ENCODE measurements at places on chromosomes 12 and 14. TPM values are rescaled to one million over a fixed set of nuclear protein-coding genes. Genes with fewer than 3 reads are reported as not detected.
A peak's percentile ranks its signal among the peaks of the same experiment; 100 is the strongest.

DNA sequence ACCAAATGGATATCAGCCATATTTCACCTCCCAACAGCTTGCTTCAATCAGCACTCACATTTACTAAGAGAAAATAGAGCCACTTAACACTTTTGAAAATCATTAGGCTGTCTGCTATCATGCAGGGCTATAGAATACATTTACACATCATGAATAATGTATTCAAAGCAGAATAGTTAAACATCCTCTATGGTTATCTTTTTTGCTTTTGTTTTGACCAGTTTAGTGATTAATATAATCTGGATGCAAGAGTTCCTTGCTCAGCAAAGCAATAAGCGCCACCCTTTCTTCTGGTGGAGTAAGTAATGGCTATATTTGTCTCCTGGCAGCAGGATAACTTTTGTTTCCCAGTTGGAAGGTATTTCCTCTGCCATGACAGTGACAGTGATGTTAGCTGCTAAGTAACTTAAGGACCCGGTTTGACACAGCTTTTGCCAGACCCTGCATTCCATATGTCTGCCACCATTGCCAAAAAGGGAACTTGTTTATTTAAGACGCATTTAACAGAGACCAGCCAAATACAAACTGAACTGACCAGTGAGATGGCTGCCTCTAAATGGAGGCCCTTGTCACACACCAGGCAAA, 70.3 kb upstream of the NR2C1 start:
- H3K27ac ChIP-seq: peak overlapping the region; percentile 77
- DNase-seq: no peak
- H3K4me1 ChIP-seq: peaks cover 17% of the 10 kb centered on the region

DNA sequence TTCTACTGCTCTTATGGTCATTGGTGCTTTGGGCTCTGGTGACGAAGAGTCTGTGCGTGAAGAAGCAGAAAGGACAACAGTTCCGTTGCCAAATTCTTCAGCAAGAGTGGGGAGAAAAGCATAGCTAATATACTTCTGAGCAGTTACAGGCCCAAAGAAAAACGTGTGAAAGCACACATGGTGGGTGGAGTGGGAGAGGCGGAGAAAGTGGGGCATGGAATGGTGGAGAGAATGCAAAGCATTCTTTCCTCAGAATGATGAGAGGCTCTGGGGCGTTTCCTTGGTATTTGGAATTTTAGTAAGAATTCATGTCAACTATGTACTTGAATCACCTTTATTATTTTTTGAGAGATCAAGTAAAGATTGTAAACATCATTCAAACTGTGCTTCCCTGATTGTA, 396.1 kb downstream of the NAV3 start:
- no peaks in the 10 kb centered on the region for H3K4me1 ChIP-seq
- H3K27me3 ChIP-seq: no peaks in the 10 kb centered on the region
- H3K36me3 ChIP-seq: no peaks in the 10 kb centered on the region
- no peak overlapping the region for H3K4me3 ChIP-seq

- no peak overlapping the region for H3K4me3 ChIP-seq
- H3K36me3 ChIP-seq: no peaks in the 10 kb centered on the region
- no peak overlapping the region for H3K27ac ChIP-seq
- H3K4me1 ChIP-seq: peaks cover 35% of the 10 kb centered on the region
- no peak for DNase-seq
Measured at GRCh38 chr12:65293735-65294134, 15.3 kb downstream of the MSRB3 start.

- H3K36me3 ChIP-seq: peaks cover 68% of the 10 kb centered on the region
- no peaks in the 10 kb centered on the region for H3K27me3 ChIP-seq
- DNase-seq: no peak
- H3K4me1 ChIP-seq: no peaks in the 10 kb centered on the region
- no peak overlapping the region for H3K4me3 ChIP-seq
Measured at GRCh38 chr12:905261-906031, 44.0 kb downstream of the RAD52 start.

GRCh38 chr14:104708606-104709268, 15.3 kb upstream of the ADSS1 start:
- H3K27me3 ChIP-seq: no peaks in the 10 kb centered on the region
- H3K4me1 ChIP-seq: no peaks in the 10 kb centered on the region
- H3K4me3 ChIP-seq: no peak overlapping the region
- H3K27ac ChIP-seq: no peak overlapping the region
- DNase-seq: peak; percentile 78
- H3K36me3 ChIP-seq: peaks cover 50% of the 10 kb centered on the region

- DNase-seq: no peak
- H3K4me1 ChIP-seq: peaks cover 25% of the 10 kb centered on the region
- no peak overlapping the region for H3K4me3 ChIP-seq
Measured at GRCh38 chr14:51242545-51243490, 2.8 kb downstream of the TMX1 start.

- H3K27me3 ChIP-seq: no peaks in the 10 kb centered on the region
- H3K4me3 ChIP-seq: no peak overlapping the region
- DNase-seq: no peak
- no peak overlapping the region for H3K27ac ChIP-seq
- peaks cover 92% of the 10 kb centered on the region for H3K36me3 ChIP-seq
- peaks cover 48% of the 10 kb centered on the region for H3K4me1 ChIP-seq
Measured at GRCh38 chr12:71655907-71656306, 7.7 kb downstream of the ZFC3H1 start.

DNA sequence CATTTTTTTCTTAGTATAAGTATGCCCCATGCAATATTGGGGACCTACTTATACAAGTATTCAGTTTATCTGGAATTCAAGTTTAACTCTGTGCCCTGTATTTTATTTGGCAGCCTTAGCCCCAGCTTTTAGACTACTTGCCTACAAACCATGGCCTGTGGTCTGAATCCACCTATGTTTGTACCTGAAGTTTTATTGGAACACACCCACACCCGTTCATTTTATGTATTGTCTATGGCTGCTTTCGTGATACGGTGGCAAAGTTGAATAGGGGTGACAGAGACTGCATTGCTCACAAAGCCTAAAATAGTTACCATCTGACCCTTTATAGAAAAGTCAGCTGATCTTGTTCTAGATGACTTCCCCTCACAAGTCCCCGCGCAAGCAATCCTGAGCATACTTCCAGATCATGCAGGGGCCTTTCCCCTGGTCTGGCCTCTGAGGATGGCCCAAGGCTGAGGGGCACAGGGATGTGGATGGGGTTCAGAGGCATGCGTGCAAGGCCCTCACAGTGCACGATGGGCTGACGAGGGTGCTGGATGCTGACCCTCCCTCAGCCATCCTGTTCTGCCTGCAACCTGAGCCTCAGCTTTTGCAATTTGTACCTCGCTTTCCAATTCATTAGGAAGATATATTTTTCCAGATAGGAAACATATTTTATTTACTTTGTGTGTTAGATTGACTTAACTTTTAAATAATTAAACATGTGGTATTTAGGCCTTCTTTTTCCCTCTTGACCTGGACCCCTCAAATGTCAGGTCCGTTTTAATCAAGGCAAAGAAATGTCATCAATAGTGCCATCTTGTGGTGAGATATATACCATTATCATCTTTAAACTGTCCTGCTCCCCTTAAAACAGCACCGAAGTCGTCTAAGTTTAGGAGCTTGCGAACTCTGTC, 527.3 kb upstream of the CCDC196 start:
- H3K27me3 ChIP-seq: no peaks in the 10 kb centered on the region
- H3K4me3 ChIP-seq: no peak overlapping the region
- DNase-seq: no peak
- H3K27ac ChIP-seq: no peak overlapping the region
- peaks cover 6% of the 10 kb centered on the region for H3K4me1 ChIP-seq
- no peaks in the 10 kb centered on the region for H3K36me3 ChIP-seq

GRCh38 chr12:29278673-29279420, 102.1 kb downstream of the ERGIC2 start:
- H3K36me3 ChIP-seq: no peaks in the 10 kb centered on the region
- H3K27ac ChIP-seq: no peak overlapping the region
- H3K4me1 ChIP-seq: no peaks in the 10 kb centered on the region
- H3K4me3 ChIP-seq: no peak overlapping the region

GRCh38 chr14:92308716-92309115, 14.2 kb upstream of the SLC24A4 start:
- H3K27me3 ChIP-seq: no peaks in the 10 kb centered on the region
- DNase-seq: no peak
- no peaks in the 10 kb centered on the region for H3K36me3 ChIP-seq

GRCh38 chr14:20627346-20628027, 14.0 kb downstream of the OR6S1 start:
- no peak for DNase-seq
- no peak overlapping the region for H3K4me3 ChIP-seq
- no peak overlapping the region for H3K27ac ChIP-seq
- H3K36me3 ChIP-seq: no peaks in the 10 kb centered on the region
- peaks cover 82% of the 10 kb centered on the region for H3K27me3 ChIP-seq
- H3K4me1 ChIP-seq: no peaks in the 10 kb centered on the region

The TMEM117 gene
- 5.9 TPM for polyA plus RNA-seq

The RFX4 gene
- not detected for polyA plus RNA-seq

The SERPINA6 gene
- not detected for polyA plus RNA-seq

The TMEM63C gene
- polyA plus RNA-seq: under 0.01 TPM

Data from heart right ventricle (tissue), 16 donors.